ENCODE measurements at places on chromosomes 12 and 14.

GRCh38 chr12:52618216-52618615 lies at the start of gene KRT73:
TSS of gene KRT73 (minus strand) at chr12:52618559. CDS start at chr12:52618524, 35 bp downstream.
- no peak for DNase-seq

- DNase-seq = peak; percentile 53
Observed at GRCh38 chr12:6735448-6736191, 11.8 kb downstream of the COPS7A start.

GRCh38 chr12:81502912-81503695 lies 256.0 kb downstream of the PPFIA2 start:
- no peak for DNase-seq

- no peak for DNase-seq
Observed at GRCh38 chr12:114339626-114340025, 66.3 kb downstream of the TBX5 start.

DNA sequence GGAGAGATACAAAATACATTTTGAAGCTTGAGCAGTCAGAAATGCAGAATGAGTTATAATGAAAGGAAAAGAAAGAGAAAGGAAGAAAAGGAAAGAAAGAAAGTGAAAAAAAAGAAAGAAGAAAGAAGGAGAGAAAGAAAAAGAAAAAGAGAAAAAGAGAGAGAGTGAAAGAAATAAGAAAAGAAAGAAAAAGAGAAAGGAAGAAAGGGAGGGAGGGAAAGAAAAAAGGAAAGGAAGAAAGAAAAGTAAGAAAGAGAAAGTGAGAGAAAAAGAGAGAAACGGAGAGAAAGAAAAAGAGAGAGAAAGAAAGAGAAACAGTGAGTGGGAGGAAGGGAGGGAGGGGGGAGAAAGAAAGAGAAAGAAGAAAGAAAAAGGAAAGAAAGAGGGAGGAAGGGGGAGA lies 549.9 kb downstream of the GALC start:
- DNase-seq = no peak

- no peak for DNase-seq
Observed at GRCh38 chr14:87756661-87757060, 236.3 kb downstream of the GALC start.

DNA sequence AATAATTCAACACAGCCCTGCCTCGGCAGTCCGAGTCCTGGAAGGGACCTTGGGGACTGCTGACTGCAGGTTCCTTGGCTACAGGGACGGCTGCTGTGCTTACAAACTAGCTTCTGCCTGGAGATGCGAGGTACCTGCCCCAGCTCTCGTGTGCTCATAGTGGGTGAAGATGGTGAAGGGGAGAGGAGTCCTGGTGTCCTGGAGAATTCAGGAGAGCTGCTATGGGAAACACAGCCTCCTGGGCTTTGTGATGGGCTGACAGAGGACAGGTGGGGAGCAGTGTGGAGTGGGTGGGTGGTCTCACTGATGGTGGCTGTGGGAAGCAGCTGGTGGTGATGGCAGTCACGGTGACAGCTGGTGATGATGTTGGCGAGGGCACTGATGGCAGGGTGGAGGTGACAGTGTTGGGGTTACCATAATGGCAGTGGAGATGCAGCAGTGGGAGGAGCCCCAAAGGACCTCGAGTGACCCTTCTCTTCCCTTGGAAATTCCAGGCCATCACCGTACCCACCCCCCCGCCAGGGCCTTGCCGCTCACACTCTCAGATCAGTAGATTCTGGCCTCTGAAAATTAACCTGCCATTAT lies 32.8 kb downstream of the HVCN1 start:
- no peak for DNase-seq

- no peak for DNase-seq
Observed at GRCh38 chr12:18457362-18457761, 196.0 kb downstream of the PIK3C2G start.

DNA sequence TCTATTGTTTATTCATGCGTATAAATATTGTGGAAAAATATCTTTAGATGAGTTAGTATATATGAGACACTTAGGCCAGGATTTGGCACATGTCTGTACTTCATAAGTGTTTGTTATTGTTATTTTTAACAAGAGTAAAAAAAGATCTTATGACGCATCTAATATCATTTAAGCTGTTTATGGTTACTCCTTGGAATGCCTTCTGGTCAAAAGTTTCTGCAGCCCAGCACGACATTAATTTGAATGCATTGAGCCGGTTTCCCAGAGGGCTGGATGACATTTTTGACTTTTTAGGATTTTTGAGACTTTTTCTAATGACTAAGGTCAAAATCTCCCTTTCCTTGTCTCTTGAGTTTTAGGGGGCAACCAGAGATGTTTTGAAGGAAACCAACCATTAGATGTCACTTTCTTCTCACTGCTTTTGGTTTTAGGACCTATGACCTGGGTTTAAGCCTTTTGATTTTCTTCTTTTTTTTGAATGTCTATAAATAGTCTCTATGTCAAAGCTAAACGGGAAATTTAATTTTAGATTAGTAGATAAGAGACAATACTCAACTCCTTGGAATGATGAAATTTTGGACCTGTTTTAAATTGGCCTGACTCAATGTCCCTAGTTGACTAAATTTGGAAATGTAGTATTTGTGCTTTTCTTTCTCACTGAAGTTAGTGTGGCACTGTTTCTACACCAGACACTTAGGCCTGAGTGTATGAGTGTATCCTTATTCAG lies 215.5 kb downstream of the AEBP2 start:
- DNase-seq = no peak

- no peak for DNase-seq
Observed at GRCh38 chr12:90712671-90713070, 242.3 kb downstream of the CCER1 start.

DNA sequence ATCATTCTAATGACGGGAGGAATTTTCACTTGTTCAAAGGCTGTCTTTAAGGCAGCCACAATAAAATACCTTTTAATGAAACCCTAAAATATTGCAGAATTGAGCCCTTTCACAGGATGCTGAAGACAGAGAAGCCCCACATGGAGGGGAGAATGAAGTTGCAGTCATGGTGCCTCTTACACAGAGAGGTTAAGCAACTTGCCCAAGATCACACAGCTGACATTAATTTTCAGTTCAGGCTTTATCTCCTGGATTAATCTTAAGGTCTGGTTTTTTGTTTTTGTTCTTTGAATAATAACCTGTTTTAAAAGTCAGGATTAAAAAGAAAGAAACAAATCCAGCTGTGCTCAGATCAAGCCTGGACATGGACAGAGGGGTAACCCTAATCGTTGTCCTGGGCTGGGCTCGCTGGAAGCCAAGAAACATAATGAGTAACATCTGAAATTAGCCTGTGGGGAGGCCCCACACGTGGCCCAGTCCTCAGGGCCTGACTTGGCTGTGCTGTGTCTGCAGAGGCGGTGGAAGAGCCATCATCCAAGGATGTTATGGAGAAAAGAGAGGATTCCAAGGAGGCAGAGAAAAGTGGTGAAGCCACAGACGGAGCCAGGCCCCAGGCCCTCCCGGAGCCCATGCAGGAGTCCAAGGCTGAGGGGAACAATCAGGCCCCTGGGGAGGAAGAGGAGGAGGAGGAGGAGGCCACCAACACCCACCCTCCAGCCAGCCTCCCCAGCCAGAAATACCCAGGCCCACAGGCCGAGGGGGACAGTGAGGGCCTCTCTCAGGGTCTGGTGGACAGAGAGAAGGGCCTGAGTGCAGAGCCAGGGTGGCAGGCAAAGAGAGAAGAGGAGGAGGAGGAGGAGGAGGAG lies 8.0 kb downstream of the CHGA start:
- DNase-seq = no peak

GRCh38 chr12:32698285-32698684 lies 19.2 kb downstream of the DNM1L start:
- no peak for DNase-seq
